Thymus (tissue), 14 donors: ENCODE measurements at places on chromosomes 13 and 19. TPM values are rescaled to one million over a fixed set of nuclear protein-coding genes. Genes with fewer than 3 reads are reported as not detected.

DNA sequence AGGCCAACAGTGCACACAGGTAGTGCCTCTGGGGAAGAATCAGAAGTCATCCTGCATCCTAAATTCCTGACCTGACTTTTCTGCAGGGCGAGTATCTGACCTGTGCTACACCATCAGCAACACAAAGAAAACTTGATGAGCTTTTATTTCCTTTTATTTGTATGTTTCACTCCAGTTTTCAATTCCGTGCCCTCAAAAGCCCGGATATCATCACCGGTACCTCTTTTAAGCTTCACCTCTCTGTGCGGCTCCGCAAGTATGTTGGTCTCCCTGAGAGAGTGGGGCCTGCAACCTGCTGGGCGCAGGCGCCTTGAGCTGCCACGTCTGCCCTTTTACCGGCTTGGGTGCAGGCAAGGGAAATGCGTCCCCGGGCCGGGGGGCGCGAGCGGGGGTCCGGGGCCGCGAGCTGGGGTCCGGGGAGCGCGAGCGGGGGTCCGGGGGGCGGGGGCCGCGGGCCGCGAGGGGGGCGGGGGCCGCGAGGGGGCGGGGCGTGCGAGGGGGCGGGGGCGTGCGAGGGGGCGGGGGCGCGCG is 4.3 kb upstream of the DUXA start:
- no peak for DNase-seq
- H3K4me1 ChIP-seq: no peaks in the 10 kb centered on the region
- no peak overlapping the region for H3K27ac ChIP-seq

DNA sequence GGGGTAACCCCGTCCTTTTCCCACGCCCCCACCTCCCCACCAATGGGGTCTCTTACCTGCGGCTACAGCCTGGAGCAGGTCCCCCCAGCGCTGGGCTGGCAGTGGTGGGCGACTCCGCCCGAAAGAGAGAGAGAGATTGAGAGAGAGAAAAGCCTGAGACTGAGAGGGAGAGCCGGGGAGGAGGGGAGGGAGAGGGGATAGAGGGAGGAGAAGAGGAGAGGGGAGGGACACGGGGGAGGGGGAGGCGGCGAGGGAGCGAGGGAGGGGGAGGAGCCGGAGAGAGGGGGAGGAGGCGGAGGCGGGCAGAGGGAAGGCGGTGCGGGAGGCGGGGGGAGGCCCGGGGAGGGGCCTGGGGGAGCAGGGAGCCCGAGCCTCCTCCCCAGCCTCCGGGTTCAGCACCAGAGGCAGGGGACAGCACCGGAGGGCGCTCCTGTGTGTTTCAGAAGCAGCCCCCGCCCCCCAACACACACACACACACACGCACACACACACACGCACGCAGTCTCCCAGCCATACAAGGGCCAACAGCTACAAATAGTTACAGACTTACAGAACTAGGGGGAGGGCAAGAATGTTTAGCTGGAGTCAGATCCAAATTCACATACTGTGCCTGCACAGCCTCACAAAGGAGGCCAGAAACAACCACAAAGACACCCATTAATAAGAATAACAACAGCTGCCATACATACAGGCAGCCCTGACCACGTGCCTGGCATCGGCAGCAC is at the start of gene SLC8A2:
Gene SLC8A2 (minus strand): TSS at position 161 of the 725 bp plus-strand sequence. CDS start 5,490 bp downstream, outside the sequence.
- H3K4me1 ChIP-seq: peaks cover 4% of the 10 kb centered on the region
- H3K4me3 ChIP-seq: no peak within 1 kb of the TSS
- DNase-seq: peak; percentile 93
- no peak within 1 kb of the TSS for H3K27ac ChIP-seq

GRCh38 chr19:39845584-39845932 is 621 bp downstream of the FBL start:
- peak overlapping the region; percentile 83 for H3K4me3 ChIP-seq
- H3K27me3 ChIP-seq: no peaks in the 10 kb centered on the region
- H3K36me3 ChIP-seq: no peaks in the 10 kb centered on the region
- peaks cover 18% of the 10 kb centered on the region for H3K4me1 ChIP-seq
- H3K27ac ChIP-seq: no peak overlapping the region

The SULT2A1 gene
- not detected for total RNA-seq
